ENCODE measurements at places on chromosomes 2 and 18.

DNA sequence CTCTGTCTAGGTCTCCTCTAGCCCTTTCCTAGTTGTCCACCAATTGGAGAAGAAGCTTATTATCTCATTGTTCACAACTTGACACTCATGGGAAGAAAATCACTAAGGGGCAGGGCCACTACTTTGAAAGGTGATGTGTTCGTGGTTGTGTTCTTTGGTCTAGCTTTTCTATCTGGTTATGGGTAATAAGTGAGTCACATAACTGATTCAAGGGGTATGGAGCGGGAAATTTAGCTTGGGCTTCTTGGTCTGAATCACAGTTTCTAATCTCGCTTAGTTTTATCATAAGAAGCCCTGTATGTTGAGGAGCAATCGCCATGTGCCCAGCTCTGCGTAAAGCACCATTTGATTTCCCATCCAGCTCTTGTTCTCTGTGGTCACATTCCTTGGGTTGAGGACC is 18.7 kb upstream of the DYTN start:
- DNase-seq, result no peak

DNA sequence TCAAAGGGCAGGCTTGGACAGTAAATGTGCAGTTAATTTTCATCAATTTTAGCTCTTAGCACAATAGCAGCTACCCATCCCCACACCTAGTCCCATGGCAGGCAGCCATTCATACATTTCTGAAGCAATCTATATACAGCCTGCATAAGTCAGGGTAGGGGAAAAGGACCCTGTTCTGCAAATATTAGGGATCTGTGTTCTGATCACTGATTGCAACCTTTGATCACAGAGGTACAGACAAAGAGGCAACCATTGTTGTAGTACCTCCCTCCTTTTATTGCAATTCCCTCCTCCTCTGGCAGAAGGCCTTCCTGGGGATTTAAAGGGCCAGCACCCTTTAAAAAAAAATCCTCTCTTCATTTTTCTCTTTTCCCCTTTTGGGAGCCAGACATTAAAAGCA is 58.3 kb downstream of the KANSL1L start:
- DNase-seq, result no peak

DNA sequence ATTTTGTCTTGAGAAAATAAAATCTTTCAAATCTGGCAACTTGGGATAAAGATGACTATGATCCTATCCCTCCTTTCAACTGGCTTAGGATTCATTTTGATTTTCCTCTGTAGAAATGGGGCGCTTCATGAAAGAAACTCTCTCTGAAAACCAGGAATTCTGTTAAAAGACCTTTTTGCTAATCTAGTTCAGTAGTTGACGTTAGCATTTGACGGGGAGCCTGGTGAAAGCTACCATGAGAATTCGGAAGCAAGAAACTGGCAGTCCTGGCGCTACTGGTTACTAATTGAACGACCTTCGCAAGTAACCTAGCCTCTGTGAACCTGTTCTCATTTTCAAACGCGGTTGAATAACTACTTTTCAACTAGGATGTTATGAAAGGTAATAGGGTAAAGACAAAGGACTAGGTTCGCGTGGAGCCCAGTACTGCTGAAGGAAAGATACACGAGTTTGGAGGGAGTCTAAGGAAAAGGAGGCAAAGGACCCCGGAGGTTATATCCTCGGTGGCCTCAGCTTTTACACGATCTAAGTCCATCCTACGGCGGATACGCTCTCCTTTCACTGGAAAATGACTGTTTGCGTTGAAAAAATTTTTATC is 604 bp upstream of the STK11IP start:
- no peak for DNase-seq

- peak; percentile 44 for DNase-seq
Observed at GRCh38 chr18:76619621-76620315, 124.7 kb upstream of the ZNF516 start.

DNA sequence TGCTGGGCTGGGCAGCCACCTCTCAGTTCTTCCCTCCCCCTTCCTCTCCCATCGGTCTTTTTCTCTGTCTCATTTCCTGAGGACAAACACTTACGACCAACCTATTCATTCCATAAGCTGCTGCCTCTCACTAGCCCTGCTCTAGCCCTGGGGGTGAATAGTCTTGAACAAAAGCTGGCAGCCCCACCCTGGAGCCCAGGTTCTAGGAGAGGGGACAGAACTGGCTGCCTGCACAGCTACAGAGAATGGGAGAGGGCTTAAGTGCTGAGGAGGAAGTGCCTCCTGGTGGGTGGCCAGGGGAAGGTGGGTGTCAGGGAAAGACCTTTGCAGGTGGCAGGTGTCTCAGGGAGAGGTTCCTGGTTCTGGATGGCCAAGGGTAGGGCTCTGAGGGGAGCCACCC is 22.8 kb downstream of the ANO7 start:
- no peak for DNase-seq

- no peak for DNase-seq
Observed at GRCh38 chr2:46977899-46978298, 62.3 kb upstream of the MCFD2 start.

DNA sequence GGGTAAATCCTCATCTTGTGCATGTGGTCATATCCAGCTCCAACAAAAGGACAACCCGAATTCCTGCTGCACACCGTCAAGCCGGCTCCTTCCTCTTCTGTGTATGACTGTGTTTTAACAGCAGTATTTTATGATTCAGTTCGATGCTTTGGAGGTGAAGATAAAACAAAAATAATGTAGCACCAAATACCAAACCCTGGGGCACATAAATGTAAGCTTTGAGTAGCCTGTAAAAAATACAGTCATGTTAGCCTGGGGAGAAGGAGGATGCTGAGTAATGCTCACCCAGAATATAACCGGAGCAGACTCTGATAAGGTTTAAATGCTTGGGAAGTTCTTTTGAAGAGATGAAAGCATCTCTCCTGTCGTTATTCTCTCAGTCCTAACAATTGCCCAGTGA is 225.0 kb downstream of the SUCLG1 start:
- DNase-seq, result no peak

DNA sequence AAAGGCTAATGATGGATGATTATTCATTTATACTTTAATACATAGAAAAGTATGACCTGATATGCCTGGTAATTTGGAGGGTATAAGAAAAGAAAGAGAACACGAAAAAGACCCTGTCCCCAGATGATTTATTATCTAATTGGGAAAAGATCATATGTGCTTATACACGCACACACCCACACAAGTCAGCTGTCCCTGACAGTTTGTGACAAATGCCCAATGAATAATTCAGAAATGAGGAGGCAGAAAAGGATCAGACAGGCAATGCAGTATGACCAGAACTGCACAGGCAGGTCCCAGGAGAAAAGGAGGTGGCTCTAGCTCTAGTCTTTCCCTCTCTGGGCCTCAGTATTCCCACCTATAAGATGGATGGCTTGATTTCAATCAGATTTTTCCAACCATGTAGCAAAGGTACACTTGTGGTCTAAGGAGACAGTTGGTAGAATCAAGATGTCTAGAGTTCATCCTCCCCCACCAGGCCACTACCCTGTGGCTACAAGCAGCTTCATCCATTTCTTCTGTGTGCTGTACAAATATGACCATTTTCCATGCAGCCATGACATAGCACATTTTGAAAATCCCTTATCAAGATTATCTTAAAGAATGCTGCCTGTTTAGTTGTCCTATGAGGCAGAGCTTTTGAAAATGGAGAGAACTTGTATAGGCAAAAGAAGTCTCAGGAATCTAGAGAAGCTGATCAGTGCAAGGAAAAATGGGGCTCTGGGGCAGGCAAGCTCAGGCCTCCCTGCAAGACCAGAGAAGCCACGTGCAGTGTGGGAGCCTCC is 19.7 kb downstream of the CYRIA start:
- DNase-seq, result no peak

- DNase-seq, result peak; percentile 37
Observed at GRCh38 chr2:161426922-161427663, 11.0 kb downstream of the TBR1 start.
